Hippocampal formation (tissue), 2 donors: ENCODE measurements at places on chromosomes 13 and 19.

DNA sequence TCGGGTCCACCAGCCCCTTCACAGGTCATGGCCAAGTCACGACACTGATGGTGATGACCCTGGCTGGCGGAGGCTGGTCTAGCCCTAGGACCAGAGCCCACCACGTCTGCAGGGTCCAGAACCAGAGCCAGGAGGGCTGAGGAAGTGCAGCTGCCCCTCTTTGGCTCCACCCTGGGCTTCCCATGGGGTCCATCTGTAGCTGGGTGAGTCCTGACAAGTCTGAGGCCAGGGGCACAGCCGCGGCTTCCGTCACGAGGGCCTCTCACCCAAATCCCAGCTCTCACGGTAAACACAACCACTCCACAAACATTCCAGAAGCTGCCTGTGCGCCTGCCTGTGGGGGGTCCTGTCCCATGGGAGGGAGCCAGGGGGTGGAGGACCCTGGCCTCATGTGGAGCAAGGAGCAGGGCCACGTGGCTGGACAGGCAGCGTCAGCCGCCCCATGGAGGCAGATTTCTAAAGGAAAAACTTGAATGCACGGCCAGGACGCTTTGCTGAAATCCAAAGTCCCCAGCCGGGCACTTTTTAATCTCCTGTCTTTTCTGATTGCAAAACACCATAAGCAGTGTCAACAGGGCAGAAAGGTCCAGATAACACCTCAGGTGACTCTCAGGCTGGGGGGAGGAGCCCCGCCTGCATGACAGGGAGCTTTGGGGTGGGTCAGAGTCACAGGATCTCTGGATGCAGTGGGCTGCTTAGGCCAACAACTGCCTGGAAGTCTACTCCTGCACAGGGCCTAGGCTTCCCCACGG lies 29.9 kb downstream of the CEBPG start:
- DNase-seq, result no peak

- DNase-seq, result no peak
These were observed 32.3 kb downstream of the ADPRHL1 start for GRCh38 chr13:113420833-113421600.

- DNase-seq, result no peak
These were observed 2.8 kb upstream of the GSK3A start for GRCh38 chr19:42245231-42245630.

DNA sequence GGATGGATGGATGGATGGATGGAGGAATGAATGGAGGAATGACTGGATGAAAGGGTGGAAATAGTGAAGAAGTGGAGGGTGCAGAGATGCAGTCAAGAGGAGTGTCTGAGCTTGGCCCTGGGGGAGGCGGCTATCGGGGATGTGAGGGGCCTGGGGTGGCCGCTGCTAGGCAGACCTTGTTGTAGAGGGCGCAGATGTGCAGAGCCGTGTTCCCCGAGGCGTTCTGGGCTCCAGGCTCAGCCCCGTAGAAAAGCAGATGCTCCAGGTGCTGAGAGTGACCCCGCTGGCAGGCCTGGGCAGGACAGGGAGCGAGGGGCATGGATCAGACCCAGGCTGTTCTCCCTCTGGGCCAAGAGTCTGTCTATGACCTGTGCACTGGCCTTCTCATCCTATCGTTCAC lies 8.4 kb downstream of the SHANK1 start:
- DNase-seq, result no peak

GRCh38 chr13:30923418-30923817 lies 9.0 kb upstream of the TEX26 start:
- no peak for DNase-seq

DNA sequence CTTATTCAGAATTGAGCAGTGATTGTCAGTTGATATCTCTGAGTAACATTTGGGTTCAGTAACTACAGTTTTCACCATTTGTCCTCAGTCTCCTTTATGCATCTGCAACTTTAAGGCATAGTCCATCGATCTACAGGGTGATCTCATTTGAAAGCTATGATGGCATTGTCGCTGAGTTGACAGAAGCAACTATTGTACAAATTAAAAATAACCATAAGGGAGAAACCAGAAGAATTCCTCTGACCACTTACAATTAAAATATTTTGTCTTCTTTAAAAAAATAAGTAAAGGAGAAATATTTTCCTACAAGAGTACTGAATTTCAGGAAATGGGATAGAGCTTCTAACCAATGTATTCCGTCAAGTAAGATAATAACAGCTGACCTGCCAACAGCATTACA lies 30.6 kb downstream of the RAP2A start:
- DNase-seq, result no peak

GRCh38 chr19:29079356-29080032 lies 133.5 kb downstream of the UQCRFS1 start:
- no peak for DNase-seq

GRCh38 chr19:30161021-30161655 lies 211.0 kb upstream of the ZNF536 start:
- no peak for DNase-seq

- no peak for DNase-seq
These were observed 48.9 kb downstream of the TPP2 start for GRCh38 chr13:102645701-102646100.

DNA sequence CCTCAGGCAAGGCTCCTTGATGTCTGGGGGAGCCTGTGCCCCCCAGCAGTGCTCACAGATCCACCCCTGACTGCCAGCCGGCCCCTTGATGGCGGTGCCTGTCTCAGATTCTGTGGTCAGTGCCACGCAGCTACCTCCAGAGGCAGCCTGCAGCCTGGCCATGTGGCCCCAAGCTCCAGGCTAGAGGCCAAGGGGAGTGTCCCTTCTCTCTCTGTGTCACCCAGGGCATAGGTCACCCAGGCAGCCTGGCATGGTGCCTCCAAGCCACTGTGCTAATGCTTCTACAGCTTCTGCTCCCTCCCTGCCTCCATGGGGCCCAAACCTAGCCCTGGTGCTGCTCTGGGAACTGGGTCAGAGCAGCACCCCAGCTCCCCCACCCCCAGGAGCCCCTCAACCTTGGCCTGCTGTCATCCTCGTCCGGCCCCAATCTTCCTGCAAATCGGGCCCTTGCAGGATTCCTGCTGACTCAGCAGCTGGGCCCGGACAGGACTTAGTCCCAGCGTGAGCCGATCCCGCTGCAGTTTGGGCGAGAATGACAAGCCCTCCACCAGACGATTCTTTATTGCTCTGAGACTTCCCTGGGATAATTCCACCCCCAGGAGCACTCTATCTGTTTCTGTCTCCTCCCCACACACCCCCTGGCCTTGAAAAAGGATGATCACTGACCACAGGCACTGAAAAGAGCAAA lies 2.8 kb upstream of the ARL11 start:
- no peak for DNase-seq

DNA sequence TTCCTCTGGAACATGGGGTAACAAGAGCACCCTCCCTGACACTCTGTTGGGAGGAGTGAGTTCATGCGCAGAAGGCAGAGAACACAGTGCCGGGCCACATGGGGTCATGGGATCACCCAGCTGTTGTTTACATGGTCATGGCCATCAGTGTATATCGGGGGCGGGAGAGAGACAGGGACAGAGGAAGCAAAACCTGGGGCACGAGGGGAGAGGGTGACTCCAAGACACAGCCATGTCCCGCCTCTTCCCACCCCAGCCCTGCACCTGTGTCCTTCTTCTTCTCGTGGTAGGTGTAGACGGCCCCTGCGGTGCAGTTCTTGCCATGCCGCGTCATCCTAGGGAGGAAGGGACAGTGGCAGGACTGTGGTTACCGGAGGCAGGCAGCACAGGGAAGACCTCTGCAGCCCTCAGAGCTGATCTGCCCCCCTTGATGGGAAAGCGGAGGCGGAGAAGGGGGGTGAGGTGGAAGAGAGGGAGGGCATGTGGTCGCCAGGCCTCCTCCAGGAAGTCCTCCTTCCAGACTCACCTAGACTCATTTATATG lies 19.9 kb downstream of the NOSIP start:
- peak; percentile 62 for DNase-seq

GRCh38 chr13:111963031-111963430 lies 103.9 kb upstream of the SOX1 start:
- no peak for DNase-seq

DNA sequence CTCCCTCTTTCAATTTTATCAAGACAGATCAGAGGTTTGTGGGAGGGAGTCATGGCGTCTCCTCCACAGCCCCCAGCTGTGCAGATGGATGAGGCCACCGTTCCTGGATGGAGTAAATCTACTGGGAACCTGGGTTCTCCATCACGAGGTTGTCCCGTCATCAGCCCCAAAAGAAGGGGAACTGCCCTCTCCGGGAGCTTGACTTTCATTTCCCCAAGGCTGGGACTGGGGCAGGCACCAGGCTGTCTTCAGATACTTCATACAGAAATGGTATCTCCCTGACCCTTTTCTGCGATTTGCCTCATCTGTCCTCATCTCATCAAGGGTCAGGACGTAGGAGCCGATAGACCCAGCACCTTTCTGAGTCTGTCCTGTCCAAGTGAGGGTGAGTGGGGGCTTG lies 9.8 kb downstream of the LILRB2 start:
- DNase-seq, result no peak

DNA sequence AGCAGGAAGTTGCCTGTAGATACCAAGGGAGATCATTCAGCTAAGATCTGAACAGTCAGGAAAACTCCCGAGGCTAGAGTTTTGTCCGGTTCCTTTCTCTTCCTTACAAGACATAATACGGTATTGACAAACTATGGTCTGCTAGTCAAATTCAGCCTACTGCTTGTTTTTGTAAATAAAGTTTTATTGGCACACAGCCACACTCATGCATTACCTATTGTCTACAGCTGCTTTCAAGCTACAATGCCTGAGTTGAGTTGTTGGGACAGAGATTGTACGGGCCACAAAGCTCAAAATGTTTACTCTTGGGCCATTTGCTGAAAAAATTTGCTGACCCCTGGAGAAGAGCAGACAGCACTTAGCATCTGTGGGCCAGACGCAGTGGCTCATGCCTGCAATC lies 2.5 kb downstream of the SLC1A6 start:
- no peak for DNase-seq

- no peak for DNase-seq
These were observed 30.2 kb downstream of the MEIS3 start for GRCh38 chr19:47389150-47389556.

GRCh38 chr19:24033963-24034342 lies 53.0 kb upstream of the ZNF254 start:
- peak; percentile 58 for DNase-seq

DNA sequence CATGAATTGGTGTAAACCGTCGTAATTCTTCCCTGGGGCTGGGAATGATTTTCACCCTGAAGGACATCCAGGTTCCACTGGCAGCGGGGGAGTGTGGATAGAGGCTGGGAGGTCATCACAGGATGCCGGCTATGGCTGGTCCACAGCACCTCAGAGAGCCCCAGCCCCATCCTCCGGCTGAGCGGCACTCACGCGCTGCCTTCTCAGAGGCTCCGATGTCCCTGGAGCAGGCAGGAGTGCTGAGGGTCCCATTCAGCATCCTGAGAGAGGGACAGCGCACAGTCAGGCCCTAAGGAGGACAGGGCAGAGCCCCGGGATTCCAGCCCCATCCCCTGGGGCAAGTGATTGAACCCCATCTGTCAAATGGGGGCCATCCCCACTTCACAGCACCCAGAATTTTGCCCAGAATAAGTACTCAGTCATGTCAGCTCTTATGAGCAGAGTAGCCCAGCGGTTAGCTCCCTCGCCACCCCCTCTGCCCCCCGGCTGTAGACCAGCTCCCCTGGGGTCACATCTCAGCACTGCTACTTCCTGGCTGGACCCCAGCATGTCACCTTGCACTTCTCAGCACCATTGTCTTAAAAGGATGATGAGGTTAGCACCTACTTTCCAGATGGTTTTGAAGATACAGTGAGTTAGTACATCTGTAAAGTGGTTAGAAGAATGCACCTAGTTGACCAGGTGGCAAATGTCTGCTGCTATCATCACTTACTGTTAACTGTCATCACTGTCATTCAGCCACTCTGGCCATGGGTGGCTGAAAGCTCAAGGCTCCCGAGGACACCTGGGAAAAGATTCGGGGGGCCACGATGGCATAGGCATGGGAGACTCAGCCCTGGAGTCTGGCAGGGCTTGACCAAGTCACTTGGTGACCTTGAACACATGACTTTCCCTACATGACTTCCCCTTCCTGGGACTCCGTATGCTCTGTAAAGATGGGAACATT lies 11.9 kb downstream of the GRAMD1A start:
- DNase-seq, result no peak

DNA sequence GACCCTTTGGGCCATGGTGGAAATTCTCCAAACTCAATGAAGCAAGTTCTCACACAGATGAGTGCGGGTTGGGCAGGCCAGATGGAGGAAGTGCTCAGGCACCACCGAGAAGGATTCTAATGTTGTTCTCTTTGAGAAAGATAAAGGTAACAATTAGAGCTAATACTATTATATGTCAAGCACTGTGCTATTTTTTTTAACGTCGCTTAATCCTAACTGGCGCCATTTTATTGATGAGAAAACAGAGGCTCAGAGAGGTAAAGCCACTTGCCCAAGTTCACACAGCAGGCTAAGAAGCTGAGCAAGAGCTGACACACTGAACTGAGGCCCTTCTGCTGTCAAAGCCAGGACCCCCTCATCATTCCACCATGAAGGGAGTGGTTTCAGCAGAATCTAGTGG lies 1.0 kb downstream of the FBL start:
- DNase-seq, result no peak

- peak; percentile 72 for DNase-seq
These were observed 73.0 kb downstream of the MAP4K1 start for GRCh38 chr19:38544569-38545315.

- DNase-seq, result no peak
These were observed 33.0 kb downstream of the SERP2 start for GRCh38 chr13:44406617-44407016.

- no peak for DNase-seq
These were observed 2.6 kb downstream of the VMAC start for GRCh38 chr19:5907241-5907640.

DNA sequence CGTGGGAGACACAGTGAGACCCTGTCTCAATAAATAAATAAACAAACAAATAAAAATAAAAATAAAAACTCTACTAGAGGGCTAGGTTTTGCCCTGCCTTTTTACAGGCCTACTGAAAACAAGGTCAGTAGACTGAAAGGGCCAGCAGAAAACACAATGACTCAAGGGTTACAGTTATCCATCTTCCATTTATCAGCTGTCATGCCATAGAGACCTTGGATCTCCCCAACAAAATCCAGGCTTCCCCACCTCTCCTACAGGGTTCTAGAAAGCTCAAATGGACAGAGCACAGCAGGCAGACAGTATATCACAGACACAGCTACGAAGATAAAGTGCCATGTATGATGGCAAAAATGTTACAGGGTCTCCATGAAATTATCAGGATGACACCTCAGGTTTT lies 54.4 kb downstream of the FOXO1 start:
- DNase-seq, result no peak

GRCh38 chr19:40523322-40524047 lies 53.2 kb upstream of the SHKBP1 start:
- no peak for DNase-seq

- no peak for DNase-seq
These were observed 7.7 kb downstream of the DGKH start for GRCh38 chr13:42056146-42056545.

DNA sequence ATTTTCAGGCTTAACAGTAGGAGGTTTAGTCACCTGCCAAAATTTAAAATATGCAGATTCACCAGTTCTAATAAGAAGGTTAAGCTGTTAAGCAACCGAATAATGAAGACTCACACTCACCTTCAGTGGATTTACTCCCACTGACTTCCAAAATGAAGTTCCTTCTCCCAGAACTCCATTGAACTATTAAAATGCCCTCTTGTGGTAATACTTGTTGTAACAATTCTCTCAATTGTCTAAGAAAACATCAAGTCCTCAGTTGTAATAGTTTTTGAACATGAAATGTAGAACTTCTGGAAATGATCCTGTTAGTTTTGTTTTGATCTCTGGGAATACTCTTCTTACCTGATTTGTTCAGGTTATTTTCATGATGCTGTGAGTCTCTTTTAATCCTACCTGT lies 522.0 kb upstream of the ATXN8OS start:
- DNase-seq, result no peak

- no peak for DNase-seq
These were observed 36.0 kb downstream of the MBNL2 start for GRCh38 chr13:97257800-97258799.
